ENCODE measurements at places on chromosomes 3 and 15.

DNA sequence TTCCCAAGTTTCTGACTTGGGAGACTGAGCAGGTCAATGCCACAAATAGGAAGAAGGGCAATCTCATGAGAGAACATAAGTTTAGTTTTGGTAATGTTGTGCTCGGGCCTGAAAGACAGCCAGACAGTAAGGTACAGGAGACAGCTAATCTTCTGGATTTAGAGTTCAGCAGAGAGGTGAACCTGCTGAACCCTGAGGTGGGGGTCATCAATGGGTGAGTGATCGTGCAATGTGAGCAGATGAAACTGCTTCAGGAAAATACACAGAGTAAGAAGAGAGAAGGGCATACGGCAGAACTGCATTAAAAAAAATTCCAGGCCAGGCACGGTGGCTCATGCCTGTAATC is 23.3 kb downstream of the RUBCN start:
- no peak for DNase-seq

GRCh38 chr3:152156880-152157279 is 111.8 kb upstream of the MBNL1 start:
- no peak for DNase-seq

DNA sequence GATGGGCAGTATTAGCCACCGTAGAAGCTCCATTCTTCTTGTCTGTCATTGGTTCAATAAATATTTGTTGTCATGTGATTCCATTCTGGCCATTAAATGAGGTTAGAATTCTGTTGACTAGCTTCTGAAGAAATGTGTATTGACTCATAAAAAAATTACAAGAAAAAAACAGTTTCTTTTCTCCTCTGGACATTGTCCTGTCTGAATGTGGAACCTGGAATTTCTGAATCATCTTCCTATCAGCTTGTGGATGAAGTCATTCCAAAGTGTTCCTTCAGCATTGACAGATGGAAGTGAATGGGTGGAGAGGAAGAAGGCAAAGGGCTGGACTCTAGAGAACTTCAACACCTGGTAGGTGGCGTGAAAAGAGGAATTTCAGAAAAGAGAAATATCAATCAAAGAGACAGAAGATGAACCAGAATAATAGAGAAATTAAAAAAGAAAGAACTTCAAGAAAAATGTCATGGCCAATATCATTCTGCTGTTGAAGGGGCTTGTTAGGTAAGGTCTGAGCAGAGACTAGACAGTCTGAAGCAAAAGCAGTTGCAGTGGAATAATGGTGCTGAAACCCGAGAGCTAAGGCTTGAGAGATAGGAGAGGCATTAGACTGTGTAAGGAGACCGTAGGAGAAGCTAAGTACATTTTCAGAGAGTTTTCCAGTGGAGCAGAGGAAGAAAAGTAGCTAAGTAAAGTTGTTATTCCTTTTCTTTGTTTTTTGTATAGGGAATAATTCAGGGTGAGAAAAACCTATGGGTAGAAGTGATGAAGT is 806.6 kb downstream of the SQOR start:
- no peak for DNase-seq

GRCh38 chr3:116946376-116946775 is 236.8 kb downstream of the TUSC7 start:
- no peak for DNase-seq
